Kidney tubule cell (primary cell): ENCODE measurements at places on chromosomes 11 and 22.

DNA sequence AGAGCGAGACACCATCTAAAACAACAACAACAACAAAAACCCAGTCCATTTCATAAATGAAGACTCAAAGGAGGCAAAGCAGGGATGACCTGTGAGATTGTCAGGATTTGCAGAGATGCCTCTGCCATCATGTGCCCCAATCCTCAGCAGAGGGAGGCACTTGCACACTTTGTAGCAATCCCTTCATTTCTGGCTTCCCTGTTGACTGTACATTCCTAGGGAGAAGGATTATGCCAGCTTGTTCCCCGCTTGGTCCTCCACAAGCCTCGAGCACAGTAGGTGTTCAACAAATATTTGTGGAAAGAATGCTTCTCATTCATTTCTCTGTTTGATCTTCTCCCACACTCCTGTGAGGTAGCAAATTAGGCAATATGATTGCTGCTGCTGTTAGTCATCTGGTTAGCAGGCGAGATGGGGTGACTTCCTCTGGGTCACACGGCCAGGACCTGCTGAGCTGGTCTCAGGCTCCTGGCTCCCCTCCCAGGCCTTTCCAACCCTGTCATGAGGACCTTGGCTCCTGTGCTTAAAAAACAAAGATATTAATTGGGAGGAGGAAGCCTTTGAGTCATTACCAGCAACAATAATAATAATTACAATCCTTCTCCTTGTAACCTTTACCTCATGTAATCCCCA lies 34.1 kb downstream of the LIF start:
- peak; percentile 98 for DNase-seq

DNA sequence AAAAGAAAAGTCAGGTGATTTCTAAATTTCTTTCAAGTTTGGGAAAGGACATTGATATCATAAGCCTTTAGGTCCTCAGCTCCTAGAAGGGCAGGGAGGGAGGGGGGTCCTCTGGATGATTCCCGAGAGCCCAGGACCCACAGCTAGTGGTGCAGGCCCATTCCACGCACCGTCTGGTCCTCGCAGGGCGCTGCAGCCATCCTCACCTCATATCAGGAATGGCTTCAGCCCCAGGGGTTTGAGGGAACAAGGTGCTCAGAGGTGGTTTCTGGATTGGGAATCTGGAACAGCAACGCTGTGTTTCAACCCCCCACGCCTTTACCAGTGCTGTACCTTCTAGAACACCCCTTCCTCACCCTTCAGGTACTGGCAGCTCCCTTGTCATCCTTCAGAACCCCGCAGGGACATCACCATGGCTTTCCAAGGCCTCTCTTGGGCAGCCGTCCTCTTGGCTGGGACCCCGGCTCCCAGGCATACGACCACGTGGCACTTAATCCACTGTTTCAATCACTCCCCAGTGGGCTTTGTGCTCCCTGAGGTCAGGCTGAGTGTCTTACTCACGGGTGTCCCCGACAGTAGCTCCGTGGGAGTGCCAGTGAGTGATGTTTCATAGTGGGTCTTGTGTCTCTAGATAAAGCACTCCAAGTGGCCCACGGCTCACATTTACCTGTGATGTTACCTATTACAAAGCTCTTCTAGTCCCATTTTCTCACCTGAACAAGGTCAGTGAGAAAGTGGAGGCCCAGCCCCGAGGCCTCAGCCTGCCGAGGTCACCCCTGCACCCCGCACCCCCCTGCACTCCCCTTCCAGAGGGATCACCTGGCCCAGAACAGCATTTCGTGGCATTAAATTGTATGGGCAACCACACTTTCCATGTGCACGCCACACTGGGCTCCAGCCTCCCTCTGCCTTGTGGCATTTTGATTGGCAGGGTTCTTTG lies 93.9 kb downstream of the MORC2 start:
- no peak for DNase-seq

DNA sequence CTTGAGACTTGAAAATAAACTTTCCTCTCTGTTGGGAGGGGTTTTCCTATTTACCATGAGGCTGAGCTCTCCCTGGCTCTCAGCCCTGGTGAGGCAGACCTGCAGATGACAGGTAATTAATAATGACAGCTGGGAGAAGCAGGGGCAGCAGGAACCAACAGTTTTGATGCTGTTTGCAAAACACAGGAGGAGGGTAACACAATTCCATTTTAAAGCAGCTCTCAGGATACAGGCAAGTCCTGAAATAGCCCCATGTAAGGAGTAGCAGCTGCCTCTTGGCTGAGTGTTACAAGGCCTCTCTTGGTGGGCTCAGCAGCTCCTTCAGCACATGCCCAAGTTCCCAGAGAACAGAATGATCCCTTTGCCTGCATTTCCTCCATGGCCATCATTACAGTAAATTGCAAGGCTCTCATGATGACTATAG lies 13.3 kb downstream of the PARVA start:
- no peak for DNase-seq

- no peak for DNase-seq
These were observed 4.4 kb downstream of the MRGPRE start for GRCh38 chr11:3227568-3228444.

- peak; percentile 22 for DNase-seq
These were observed 137.5 kb upstream of the HSD17B12 start for GRCh38 chr11:43542750-43543712.

GRCh38 chr11:129853518-129854231 lies 38.0 kb downstream of the TMEM45B start:
- peak; percentile 72 for DNase-seq

GRCh38 chr11:24708616-24709015 lies 211.8 kb downstream of the LUZP2 start:
- no peak for DNase-seq

DNA sequence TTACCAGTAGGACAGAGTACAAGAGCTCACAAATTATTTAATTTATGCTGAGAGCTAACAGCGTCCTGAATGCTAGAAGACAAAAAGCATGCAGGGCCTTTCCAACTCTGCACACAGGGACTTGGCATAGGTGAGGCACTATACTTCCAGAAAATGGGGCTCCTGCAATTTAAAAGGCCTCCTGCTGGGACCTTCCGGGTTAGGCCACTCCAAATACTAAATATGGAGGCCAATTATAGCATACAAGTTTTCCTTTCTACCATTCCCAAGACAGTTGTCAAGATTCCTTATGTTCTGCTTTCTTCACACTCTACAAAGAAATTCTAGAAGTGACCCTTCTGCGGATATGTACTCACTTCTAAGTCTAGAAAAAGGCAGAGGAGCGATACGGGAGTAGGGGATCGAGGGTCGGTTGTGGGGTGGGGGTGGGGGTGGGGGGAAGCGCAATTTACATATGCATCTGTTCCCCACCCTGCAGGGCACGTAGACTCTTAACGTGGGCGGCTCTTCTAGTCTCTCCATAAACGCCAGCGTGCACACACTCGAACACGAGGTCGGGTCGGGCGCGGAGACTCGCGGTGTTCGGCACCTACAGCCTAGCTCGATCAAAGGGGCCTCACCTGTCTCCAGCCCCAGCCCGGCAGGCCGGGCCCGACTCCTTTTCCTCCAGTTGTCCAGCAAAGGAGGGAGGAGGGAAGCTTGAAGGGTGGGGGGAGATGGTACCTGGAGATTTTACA lies 728 bp downstream of the DCUN1D5 start:
- peak; percentile 44 for DNase-seq

GRCh38 chr11:76008474-76008873 lies 193.5 kb downstream of the UVRAG start:
- DNase-seq = peak; percentile 29

- DNase-seq = no peak
These were observed 289.8 kb downstream of the CTTN start for GRCh38 chr11:70688142-70688541.

- DNase-seq = no peak
These were observed 25.0 kb downstream of the MAML2 start for GRCh38 chr11:96317985-96318384.

- DNase-seq = no peak
These were observed 6.9 kb downstream of the SULT4A1 start for GRCh38 chr22:43855431-43855830.

DNA sequence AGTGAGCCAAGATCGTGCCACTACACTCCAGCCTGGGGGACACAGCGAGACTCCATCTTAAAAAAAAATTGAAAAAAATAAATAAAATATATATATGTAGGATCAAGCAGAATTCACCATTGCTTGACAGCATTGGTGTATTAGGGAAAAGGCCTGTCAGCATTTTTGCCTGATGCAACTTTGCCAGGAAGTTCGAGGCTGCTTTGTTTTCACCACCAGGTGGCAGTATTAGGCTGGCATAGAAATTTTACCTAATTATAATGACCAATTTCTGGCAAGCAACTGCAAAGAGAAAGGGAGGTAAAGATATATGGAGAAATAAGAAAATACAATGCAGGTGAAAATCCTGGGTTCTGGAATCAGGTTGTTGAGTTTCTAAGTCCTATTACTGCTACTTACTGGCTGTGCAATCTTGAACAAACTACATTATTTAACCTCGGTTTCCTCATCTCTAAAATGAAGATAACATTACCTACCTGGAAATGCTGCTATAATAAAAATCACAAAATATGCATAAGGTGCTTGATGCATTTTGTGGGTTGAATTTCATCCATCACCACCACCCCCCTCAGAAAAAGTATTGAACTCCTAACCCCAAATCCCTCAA lies 24.7 kb downstream of the LAYN start:
- DNase-seq = peak; percentile 77

GRCh38 chr11:69705901-69706787 lies 2.3 kb upstream of the FGF19 start:
- DNase-seq = no peak

- no peak for DNase-seq
These were observed 39.3 kb downstream of the CEP295 start for GRCh38 chr11:93700830-93701229.

DNA sequence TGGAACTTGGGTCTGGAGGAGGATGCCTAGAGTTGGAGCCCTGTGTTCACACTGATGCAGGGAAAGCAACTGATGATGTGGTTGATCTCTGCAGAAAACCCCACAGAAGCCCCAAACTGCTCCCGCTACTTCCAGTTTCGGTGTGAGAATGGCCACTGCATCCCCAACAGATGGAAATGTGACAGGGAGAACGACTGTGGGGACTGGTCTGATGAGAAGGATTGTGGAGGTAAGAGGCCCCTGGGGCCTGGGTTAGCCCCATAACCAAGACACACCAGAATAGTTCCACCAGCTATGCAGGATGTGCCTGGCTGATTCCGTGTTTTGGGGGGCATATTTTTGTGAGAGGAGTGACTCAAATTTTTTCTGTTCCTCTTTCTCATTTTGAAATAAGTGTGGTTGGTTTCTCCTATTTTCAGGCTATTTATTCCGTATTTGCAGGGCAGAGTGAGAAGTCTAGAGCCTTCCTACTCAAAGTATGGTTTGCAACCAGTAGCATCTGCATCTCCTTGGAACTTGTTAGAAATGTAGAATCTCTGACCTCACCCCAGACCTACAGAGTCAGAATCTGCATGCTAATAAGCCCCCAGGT lies 137.3 kb upstream of the SORL1-AS1 start:
- no peak for DNase-seq

DNA sequence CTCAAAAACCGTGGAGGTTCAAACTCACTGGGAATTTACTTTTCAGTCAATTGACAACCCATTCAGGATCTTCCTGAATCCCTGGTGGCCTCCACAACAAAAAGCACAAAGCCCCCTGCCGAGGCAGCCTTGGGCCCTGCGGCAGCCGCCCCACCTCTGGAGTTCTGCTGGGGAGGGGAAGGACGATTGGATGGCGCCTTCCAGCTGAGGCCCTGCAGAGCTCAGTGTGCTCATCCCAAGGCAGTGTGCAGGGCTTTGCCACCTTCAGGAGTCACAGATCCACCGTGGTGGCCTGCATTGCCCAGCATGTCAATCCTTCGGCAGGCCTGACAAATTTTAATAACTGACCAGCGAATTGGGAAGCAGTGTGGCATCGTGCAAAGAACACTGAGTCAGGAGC lies 7.4 kb downstream of the ZFTA start:
- DNase-seq = no peak

- DNase-seq = peak; percentile 70
These were observed 51.2 kb upstream of the EMID1 start for GRCh38 chr22:29154364-29155048.

- DNase-seq = no peak
These were observed 918 bp upstream of the FAM89B start for GRCh38 chr11:65571420-65571819.

- no peak for DNase-seq
These were observed 176.5 kb upstream of the POU2AF2 start for GRCh38 chr11:111069066-111069465.

DNA sequence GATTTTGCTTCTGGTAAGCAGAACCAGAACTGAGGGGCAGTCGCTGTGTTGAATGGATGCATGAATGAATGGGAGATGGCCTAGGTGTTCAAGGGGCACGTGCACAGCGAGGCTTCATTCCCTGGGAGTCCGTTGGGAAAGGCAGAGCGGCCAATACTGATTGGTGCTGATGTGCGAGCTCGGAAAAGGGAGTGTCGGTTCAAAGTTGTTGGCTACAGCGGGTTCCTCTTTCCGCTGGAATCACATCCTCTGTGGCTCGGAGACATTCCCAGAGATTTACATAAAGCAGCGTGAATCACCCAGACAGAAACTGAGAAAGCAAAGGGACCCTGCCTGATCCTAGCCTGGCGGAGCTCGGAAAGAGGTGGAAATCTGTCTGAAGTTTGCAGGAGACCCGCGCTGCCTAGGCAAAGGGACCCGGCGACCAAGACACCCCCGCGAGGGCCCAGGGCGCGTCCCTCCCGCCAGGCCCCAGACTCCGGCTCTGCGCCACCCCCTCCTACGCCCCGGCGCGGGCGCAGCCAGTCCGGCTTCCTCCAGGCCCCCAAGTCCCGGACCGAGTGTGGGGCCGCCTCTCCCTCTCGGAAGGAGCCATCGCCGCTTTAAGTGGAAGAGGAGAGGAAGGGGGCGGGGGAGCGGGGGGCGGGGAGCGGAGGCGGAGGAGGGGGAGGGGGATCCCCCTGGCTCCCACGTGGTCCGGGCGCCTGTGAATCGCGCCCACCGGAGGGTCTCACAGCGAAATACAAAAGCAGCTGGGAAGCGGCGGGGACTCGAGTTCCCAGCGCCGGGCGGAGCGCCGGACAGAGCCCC lies at the start of gene FJX1:
Gene FJX1 (plus strand): TSS at position 774 of the 810 bp plus-strand sequence. CDS start 177 bp downstream, outside the sequence.
- peak; percentile 94 for DNase-seq

DNA sequence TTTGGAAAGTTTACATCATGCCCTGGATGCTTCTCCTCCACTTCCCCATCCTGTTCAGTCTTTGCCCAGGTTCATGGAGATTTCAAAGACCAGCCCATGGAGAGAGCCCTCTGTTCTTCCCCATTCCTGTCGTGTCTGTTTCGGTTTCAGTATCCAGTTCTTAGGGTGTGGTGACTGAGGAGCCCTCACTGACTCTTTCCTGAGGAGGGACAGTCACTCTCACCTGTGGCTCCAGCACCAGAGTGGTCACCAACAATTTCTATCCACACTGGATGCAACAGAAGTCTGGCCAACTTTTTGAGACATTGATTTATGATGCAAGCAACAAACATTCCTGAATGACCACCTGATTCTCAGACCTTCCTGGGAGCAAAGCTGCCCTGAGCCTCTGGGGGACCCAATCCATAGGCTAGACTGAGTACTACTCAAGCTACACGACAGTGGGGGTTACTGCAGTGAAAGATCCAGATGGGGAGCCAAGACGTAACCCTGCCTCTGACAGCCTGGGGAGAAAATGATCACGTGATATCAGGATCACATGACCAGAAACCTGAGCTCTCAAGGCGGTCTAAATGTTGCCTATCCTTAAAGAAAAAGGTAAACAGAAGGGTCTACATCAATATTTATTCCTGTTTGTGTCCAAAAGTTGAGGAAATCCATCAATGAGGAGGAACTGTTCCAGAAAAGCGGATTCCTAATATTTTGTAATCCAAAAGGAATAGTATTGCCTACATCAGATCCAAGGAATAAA lies 76.2 kb upstream of the VPREB1 start:
- peak; percentile 37 for DNase-seq
